Stimulated activated CD4-positive, alpha-beta T cell treated with anti-CD3 and anti-CD28 coated beads, Interleukin-15, amount 100 ng/mL, for 24 hours (primary cell): ENCODE measurements at places on chromosomes 4 and X.

DNA sequence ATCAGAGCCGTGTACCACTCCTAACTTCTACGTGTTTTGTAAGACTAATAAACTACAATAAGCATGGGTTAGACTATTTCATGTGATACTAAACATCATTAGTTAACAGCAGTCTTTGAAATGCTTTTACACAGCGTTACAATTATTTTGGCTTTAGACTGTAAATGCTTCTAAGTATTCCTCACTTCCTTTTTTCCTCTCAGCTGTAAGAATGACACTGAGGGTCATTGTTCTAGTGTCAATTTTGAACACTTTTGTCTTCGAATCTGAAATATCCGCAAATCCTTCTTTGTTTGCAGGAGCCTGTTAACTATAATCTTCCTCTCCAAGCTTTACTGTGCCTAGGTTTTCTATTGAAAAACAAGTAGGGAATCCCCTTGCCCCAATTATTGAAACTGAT lies 1.5 kb downstream of the ABCE1 start:
- no peak for DNase-seq

DNA sequence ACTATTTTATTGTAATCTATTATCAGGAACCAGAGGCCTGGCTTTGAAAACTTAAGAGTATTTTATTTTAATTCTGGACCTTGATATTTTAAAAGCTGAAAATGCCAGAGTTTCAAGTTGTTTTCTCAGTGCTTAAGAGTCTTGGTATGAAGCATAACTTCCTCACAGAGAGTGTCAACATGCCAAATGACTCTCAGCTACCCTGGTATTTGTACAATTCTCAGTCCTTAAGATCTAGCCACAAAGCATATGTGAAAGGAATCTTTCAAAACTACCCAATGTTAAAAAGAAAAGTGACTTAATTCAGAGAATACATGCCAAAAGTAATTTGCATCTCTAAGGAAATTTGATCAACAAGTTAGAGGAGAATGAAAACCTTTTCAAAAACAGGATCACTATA lies 171.9 kb downstream of the DKK2 start:
- DNase-seq: no peak

GRCh38 chrX:42732506-42732905 lies 45.5 kb downstream of the PPP1R2C start:
- DNase-seq: no peak

- DNase-seq: no peak
Measured at GRCh38 chrX:108642273-108642628, 94.1 kb downstream of the IRS4 start.

DNA sequence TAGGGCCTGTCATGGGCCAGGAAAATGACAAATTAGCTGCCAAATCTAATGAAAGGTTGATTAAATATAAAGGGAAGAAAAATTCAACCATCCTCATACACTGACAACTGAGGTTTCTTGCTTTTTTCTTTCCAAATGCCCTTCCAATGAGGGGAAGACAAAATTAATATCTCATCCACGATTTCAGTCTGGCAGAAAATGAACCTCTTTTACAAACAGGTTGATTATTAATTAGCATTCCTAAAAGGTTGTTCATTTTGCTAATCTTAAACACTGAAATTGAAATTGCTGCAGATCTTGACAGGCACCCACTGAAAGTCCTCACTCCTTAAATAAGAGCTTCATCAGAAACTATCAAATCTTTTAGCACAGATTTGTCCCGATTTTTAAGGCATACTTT lies 45.5 kb downstream of the NPFFR2 start:
- no peak for DNase-seq

- no peak for DNase-seq
Measured at GRCh38 chr4:85595796-85596559, 121.0 kb downstream of the ARHGAP24 start.

DNA sequence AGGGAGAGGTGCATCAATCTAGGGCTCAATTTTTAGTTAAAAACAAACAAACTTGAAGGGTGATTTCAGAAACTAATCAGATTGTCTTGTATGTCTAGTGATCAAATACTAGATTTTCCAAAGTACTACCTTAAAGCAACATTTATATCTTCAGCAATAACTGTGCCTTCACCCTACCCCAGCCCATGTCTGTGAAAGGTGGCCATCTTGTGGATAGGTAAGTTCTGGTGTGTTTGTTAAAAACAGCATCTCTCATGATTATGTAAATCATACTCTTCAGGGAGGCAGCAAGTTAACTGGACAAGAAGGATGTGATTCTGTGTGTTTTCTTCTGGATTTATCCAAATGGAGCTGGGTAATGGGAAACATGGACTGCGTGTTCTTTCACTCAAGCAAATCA lies 81.4 kb upstream of the ACSL1 start:
- no peak for DNase-seq

DNA sequence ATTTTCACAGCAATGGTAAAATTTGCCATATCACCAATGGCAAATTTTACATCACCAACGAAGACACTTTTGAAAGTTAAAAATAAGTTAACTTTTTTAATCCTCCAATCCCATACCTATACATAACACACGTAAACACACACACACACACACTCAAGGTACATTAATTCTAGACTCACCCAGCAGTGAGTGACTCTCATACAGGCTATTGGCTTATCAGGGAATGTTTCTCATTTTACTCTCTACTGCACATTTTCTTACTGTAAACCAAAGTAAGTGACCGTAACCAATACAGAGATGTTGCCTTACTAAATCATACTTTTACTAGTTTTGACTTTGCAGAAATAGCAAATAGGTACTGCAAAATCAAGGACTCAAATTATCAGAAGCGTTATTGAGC lies 2.3 kb downstream of the VEGFC start:
- DNase-seq: no peak
